Right atrium auricular region (tissue), 2 donors: ENCODE measurements at places on chromosomes 1 and 21. TPM values are rescaled to one million over a fixed set of nuclear protein-coding genes. Genes with fewer than 3 reads are reported as not detected.
A peak's percentile ranks its signal among the peaks of the same experiment; 100 is the strongest.

DNA sequence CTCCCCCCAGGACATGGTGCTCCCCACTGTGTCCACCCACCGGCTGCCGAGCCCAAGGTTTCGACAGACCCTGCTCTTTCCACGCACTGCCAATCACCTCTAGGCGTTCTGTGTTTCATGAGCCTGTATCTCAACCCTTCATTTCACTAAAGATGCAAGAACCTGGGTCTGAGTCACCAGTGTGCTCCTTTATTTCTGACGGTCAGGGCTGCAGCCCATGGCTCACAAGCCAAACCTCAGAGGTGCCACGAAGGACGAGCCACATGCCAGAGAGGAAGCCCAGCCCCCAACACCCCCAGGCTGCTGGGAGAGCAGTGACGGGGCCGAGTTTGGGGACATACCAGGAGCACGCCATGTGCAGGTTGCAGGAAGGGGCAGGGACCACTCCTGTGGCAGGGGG is 79.2 kb upstream of the ARHGEF16 start:
- no peak for DNase-seq
- no peaks in the 10 kb centered on the region for H3K36me3 ChIP-seq
- no peak overlapping the region for H3K4me3 ChIP-seq
- no peak overlapping the region for H3K27ac ChIP-seq
- no peaks in the 10 kb centered on the region for H3K4me1 ChIP-seq

DNA sequence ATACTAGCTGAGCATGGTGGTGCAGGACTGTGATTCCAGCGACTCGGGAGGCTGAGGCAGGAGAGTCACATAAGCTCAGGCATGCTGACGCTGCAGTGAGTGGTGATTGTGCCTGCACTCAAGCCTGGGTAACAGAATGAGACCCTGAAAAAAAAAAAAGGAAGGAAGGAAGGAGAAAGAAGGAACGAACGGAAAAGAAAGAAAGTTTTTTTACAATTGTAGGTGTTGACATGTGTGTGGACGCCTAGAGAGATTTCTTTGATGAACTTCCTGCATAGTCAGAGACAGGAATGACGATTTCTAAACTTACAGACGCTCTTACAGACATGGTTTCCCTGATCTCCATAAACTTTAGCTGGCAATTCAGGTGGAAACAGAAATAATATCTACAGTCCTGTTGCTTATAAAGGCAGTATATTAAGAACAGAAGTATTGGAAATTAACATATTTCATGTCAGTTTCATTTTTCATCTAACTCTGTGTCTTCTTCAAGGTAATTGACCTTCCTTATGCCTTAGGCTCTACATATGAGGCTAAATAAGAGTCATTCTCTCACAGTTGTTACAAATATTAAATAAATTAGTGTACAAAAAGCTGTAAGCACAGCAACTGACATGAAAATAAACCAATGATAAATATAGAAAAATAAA is 4.1 kb downstream of the SAMSN1 start:
- H3K4me1 ChIP-seq = no peaks in the 10 kb centered on the region
- no peak for DNase-seq
- no peak overlapping the region for H3K4me3 ChIP-seq

DNA sequence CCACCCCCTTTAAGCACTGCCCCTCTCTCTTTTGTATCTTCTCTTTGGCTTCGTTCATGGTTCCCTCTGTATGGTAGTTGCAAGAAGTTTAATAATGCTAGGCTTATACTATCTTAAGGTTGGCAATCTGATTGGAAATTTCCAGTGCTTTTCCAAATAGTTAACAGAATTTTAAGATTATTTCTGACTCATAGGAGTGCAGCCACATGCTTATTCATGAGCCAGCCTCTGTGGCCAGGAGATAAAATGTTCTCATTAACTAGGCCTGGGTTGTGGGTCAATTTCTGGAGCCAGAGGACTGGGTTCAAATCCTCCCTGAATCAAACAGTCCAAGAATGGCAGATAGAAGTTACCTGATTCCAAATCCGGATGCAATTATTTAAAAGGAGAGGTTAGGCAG is 103.1 kb downstream of the ATP6V1G3 start:
- H3K36me3 ChIP-seq = no peaks in the 10 kb centered on the region
- H3K4me1 ChIP-seq = no peaks in the 10 kb centered on the region
- no peak overlapping the region for H3K27ac ChIP-seq
- no peak overlapping the region for H3K4me3 ChIP-seq
- no peak for DNase-seq
- H3K27me3 ChIP-seq = no peaks in the 10 kb centered on the region

The C2CD4D gene
- not detected for total RNA-seq

DNA sequence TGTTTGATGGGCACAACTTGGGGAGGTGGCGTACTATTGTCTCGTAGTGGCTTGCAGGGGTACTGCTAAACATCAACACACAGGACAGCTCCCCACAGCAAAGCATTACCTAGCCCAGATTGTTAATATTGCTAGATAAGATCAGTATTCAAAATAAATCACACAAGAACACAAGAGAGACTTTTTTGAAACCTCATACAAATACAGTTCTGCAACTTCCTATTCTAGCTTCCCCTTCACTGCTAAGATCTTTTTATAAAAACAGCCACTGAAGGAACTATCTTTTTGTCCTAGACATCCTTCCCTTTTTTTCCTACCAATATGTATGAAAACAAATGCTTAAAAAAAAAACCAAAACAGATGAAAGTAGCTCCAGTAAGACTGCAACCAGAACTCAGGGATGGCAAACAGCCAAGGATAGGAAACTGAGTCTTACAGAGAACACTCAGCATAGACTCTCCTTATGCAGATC is 137.8 kb upstream of the KRTAP19-8 start:
- peaks cover 24% of the 10 kb centered on the region for H3K4me1 ChIP-seq
- no peaks in the 10 kb centered on the region for H3K27me3 ChIP-seq
- no peak for DNase-seq
- H3K27ac ChIP-seq = no peak overlapping the region
- H3K36me3 ChIP-seq = no peaks in the 10 kb centered on the region

The ASCL5 gene
- not detected for total RNA-seq

- peaks cover 9% of the 10 kb centered on the region for H3K4me1 ChIP-seq
- no peaks in the 10 kb centered on the region for H3K36me3 ChIP-seq
- DNase-seq = no peak
- no peak overlapping the region for H3K4me3 ChIP-seq
These were observed 77.5 kb downstream of the PRDM16 start for GRCh38 chr1:3146458-3146857.

DNA sequence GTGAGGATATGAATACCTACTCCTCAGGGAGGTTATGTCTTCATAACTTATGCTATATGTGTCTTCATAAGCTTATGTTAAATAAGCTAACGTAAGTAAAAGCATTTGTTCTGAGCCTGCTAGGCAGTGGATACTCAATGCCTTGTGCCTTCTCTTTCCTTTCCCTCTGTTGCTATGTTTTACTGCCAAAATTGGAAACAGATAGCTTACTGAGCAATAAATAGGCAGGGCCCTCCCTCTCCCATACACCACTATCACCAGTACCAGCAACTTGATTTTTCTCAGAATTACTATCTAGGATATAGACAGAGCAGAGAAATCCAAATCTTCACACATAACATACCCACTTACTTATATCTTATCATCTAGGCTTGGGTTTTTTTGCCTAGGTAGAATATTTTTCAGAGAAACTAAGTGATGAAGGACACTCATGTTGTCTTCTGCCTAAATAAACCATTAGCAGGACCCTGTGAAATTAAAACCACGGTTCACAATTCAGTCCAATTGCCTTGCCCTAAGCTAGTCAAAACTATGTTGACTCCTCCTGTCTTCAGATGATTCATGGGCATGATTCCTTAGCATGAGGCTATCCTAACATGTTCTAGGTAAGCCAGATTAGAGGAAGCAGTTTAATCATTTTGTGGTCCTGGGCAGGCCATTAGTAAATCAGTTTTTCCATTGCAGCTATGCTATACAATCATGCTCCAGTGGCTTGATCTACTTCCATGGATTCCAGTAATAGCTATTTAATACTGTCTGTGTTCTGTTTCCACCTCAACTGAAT is 15.9 kb upstream of the LRRC8C start:
- no peak for DNase-seq
- H3K27me3 ChIP-seq = no peaks in the 10 kb centered on the region
- H3K27ac ChIP-seq = peak overlapping the region; percentile 62

The DMRTA2 gene
- total RNA-seq = not detected

- H3K27ac ChIP-seq = no peak overlapping the region
- H3K36me3 ChIP-seq = no peaks in the 10 kb centered on the region
- H3K4me3 ChIP-seq = no peak overlapping the region
- H3K4me1 ChIP-seq = no peaks in the 10 kb centered on the region
- DNase-seq = no peak
These were observed 184.2 kb downstream of the TRABD2B start for GRCh38 chr1:47812904-47813514.

DNA sequence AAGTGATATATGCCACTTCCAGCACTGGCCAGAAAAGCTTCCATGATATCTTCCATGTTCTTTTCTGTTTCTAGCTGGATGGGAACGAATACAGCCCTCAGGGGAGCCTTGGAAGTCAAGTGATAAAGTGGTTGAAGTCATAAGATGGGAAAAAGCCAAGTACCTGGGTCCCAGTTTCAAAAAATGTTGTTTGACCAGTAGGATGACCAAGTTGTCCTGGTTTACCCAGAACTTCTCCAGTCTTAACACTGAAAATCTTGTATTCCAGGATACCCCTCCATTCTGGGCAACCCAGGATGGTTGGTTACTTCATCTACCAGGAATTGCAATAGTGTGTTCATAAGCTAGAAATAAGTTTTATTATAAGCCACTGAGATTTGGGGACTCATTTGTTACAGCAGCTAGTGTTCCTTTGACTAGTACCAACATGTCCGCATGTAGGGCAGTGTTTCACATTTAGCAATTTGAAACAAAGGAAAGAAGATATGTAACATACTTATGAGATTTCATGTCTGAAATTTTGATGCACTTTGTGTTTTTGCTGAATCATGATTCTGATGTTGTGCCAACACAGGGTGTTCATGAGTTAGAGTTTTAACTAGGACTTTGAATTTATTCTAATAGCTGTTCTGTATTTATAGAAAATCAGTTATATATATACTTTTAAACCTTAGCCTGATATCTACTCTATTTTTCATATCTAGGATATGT is 139.9 kb downstream of the TPR start:
- no peaks in the 10 kb centered on the region for H3K36me3 ChIP-seq
- no peak overlapping the region for H3K4me3 ChIP-seq
- DNase-seq = no peak
- H3K4me1 ChIP-seq = no peaks in the 10 kb centered on the region

The LCE1E gene
- total RNA-seq = not detected

The TAS1R3 gene
- 0.30 TPM for total RNA-seq

DNA sequence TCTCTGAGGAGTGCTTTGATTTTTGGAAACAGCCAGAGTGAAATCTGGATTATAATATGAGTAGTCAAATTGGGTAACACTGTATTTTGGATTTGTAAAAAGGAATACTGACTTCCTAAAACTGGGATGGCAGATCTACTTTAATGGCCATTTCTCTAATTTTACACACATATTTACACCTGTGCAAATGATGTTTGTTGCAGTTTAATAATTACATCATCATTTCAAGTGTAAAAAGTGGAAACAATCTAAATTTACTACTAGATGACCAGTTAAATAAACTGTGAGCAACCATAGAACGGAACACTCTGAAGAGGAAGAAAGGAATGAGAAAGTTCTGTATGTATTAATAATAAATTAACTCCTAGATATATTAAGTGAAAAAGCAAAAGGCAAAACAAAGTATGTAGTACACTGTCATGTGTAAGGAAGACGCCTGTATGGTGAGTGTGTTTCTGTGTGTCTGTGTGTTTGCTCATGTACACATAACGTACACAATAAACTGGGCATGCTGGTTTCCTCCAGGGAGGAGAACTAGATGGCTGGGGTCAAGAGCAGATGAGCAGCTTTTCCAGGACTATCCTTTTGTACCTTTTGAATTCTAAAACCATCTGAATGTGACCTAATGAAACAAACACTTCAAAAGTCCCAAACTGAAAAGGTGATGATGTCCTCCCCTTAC is 2.9 kb upstream of the RHEX start:
- H3K36me3 ChIP-seq = no peaks in the 10 kb centered on the region
- H3K4me3 ChIP-seq = no peak overlapping the region
- no peaks in the 10 kb centered on the region for H3K4me1 ChIP-seq
- H3K27me3 ChIP-seq = no peaks in the 10 kb centered on the region
- H3K27ac ChIP-seq = no peak overlapping the region
- DNase-seq = no peak

DNA sequence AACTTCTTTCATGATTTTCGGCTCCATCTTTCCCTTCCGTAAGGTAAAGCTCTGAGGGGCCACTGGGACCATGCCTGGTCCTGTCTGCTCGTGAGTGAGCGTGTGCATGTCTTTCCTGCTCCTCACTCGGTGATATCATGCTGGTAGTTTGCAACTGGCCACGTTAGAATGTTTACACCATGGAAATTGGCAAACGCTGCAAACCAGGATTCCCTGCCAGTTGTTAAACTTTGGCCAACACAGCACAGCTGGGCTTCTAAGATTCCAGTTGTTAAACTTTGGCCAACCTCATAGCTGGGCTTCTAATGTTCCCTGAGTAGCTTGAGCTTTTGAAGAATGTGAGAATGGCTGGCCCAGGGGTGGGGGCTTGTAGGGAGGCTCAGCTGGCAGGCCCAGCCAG is 68.0 kb upstream of the ACTL8 start:
- no peaks in the 10 kb centered on the region for H3K4me1 ChIP-seq
- peaks cover 60% of the 10 kb centered on the region for H3K36me3 ChIP-seq
- DNase-seq = no peak
- H3K27ac ChIP-seq = no peak overlapping the region
- H3K4me3 ChIP-seq = no peak overlapping the region

The CYP4Z1 gene
- 0.35 TPM for total RNA-seq

GRCh38 chr1:226095286-226095685 is 32.8 kb downstream of the H3-3A start:
- H3K27ac ChIP-seq = no peak overlapping the region
- no peaks in the 10 kb centered on the region for H3K4me1 ChIP-seq
- no peak for DNase-seq
- no peaks in the 10 kb centered on the region for H3K36me3 ChIP-seq
- H3K27me3 ChIP-seq = no peaks in the 10 kb centered on the region

The CAP1 gene
- total RNA-seq = 111 TPM

The ELF3 gene
- total RNA-seq = not detected

- H3K36me3 ChIP-seq = peaks cover 7% of the 10 kb centered on the region
- no peak for DNase-seq
- no peaks in the 10 kb centered on the region for H3K4me1 ChIP-seq
These were observed 9.9 kb downstream of the S100A11 start for GRCh38 chr1:152026895-152027294.

- no peak for DNase-seq
- peaks cover 31% of the 10 kb centered on the region for H3K4me1 ChIP-seq
- H3K36me3 ChIP-seq = no peaks in the 10 kb centered on the region
- peak overlapping the region; percentile 86 for H3K4me3 ChIP-seq
- H3K27ac ChIP-seq = peak overlapping the region; percentile 97
These were observed 883 bp downstream of the LAMTOR2 start for GRCh38 chr1:156055281-156056048.

- no peaks in the 10 kb centered on the region for H3K36me3 ChIP-seq
- no peaks in the 10 kb centered on the region for H3K27me3 ChIP-seq
- H3K4me1 ChIP-seq = no peaks in the 10 kb centered on the region
- H3K27ac ChIP-seq = peak overlapping the region; percentile 69
- no peak overlapping the region for H3K4me3 ChIP-seq
- no peak for DNase-seq
These were observed 71.0 kb downstream of the SSBP3 start for GRCh38 chr1:54335011-54335754.

GRCh38 chr1:227227761-227228160 is 90.5 kb downstream of the CDC42BPA start:
- H3K4me1 ChIP-seq = peaks cover 15% of the 10 kb centered on the region
- DNase-seq = no peak
- no peaks in the 10 kb centered on the region for H3K27me3 ChIP-seq
- H3K4me3 ChIP-seq = no peak overlapping the region
- H3K36me3 ChIP-seq = no peaks in the 10 kb centered on the region

The CACNA1S gene
- not detected for total RNA-seq

The GUCA2B gene
- total RNA-seq = not detected
